HepG2 (cell line): ENCODE measurements at places on chromosomes 7 and 10. TPM values are rescaled to one million over a fixed set of nuclear protein-coding genes. Genes with fewer than 3 reads are reported as not detected.

- peaks cover 9% of the 10 kb centered on the region; the same call in 1 of the 3 replicates for H3K27me3 ChIP-seq
- peak; percentile 33 for DNase-seq
- H3K4me3 ChIP-seq = no peak overlapping the region
- H3K36me3 ChIP-seq = no peaks in the 10 kb centered on the region
- H3K27ac ChIP-seq = no peak overlapping the region
- peaks cover 20% of the 10 kb centered on the region for H3K4me1 ChIP-seq
Measured at GRCh38 chr10:123967626-123968243, 76.1 kb upstream of the CPXM2 start.

DNA sequence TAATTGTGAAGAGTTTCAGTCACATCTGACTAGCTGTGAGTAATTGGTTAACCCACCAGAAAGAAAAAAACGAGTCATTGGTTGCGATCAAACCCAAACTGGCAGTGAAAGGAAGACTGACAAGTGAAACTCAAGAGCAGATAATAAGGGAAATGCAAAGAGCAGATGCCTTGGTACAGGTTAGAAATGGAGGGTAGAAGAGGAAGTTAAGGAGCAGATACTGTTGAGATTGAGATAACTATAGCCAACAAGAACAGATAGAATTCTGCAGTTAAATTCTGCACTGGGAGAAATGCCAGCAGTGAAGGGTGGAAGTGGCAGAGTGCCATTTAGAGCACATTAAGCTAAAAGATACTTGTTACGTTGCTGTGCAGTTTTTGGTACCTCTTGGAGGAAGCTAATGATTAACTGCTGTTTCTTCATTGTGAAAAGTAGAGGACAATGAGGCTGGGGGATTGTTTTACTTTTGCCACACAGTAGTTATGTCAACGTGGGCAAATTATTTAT is 65.8 kb downstream of the CDK13 start:
- no peak overlapping the region for H3K4me3 ChIP-seq
- DNase-seq = peak; percentile 14
- peaks cover 9% of the 10 kb centered on the region; the same call in 2 of the 3 replicates for H3K36me3 ChIP-seq
- H3K27ac ChIP-seq = no peak overlapping the region
- H3K4me1 ChIP-seq = peaks cover 16% of the 10 kb centered on the region
- H3K27me3 ChIP-seq = no peaks in the 10 kb centered on the region

DNA sequence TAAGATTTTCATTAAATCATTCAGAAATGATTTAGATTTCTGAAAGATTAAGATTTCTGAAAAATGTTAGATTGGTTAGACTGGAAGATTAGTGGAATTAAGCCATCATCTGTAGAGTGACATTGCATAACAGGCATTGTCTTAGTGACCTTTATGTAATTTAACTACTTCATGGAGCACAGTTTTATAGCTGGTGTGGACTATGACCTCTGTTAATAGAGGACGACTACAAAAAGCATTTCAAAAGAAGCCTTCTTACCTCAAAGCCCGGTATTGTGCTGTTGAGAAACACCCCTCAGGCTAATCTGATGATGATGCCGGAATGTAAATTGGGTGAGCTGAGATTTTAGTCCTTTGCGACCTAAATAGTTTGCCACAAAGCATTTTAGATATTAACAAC is 55.6 kb downstream of the GALNT11 start:
- no peak overlapping the region for H3K4me3 ChIP-seq
- H3K27ac ChIP-seq = peak overlapping the region; percentile 24
- H3K27me3 ChIP-seq = no peaks in the 10 kb centered on the region
- DNase-seq = peak; percentile 95
- H3K4me1 ChIP-seq = peaks cover 38% of the 10 kb centered on the region

DNA sequence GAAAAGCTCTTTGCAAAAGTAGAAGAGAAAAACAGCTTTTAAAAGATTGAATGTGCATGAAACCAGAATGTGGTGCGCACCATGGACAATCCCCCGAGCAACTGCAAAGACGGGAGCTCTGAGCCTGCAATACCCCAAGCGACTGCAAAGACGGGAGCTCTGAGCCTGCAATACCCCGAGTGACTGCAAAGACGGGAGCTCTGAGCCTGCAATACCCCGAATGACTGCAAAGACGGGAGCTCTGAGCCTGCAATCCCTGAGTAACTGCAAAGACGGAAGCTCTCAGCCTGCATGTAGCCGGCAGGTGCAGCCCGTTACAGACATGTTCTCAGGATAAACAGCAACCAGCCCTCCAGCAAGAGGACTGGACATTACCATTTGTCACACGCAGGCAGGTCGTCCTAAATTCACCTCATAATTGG is 6.2 kb downstream of the ZNF775 start:
- H3K27me3 ChIP-seq = no peaks in the 10 kb centered on the region
- no peak overlapping the region for H3K4me3 ChIP-seq
- H3K27ac ChIP-seq = peak overlapping the region; percentile 94
- H3K4me1 ChIP-seq = peaks cover 89% of the 10 kb centered on the region
- no peak for DNase-seq

DNA sequence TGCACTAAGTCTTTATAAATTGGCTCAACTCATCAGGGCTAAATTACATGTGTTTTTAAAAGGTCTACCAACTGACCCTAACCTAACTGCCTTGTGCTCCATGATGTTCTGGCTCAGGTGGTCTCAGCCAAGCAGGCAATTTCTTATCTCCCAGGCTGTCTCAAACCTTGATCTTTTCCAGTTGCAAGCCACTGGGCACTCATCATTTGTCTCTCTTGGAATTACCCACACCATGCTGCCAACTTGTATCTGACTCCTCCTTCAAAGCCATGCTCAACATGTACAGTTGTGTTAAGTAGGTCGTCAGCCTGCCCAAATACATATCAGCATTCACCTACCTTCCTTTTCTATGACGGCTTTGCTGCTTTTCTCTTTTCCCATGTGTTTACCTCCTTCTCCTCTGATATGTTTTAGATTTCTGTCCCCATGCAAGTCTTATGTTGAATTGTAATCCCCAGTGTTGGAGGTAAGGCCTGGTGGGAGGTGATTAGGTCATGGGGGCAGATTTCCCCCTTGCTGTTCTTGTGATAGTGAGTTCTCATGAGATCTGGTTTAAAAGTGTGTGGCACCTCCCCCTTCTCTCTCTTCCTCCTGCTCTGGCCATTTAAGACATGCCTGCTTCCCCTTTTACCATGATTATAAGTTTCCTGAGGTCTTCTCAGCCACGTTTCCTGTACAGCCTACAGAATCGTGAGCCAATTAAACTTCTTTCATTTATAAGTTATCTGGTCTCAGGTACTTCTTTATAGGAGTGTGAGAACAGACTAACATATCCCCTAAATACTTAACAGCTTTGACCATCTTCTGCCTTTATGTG is 130.0 kb downstream of the ELAPOR2 start:
- H3K4me3 ChIP-seq = no peak overlapping the region
- H3K27ac ChIP-seq = no peak overlapping the region
- no peaks in the 10 kb centered on the region for H3K27me3 ChIP-seq
- no peaks in the 10 kb centered on the region for H3K4me1 ChIP-seq
- H3K36me3 ChIP-seq = no peaks in the 10 kb centered on the region

- no peak overlapping the region for H3K27ac ChIP-seq
- H3K27me3 ChIP-seq = 0 out of 2 replicates have a peak, but pooled peaks cover 1% of the 10 kb centered on the region
- no peaks in the 10 kb centered on the region for H3K36me3 ChIP-seq
- no peak for DNase-seq
- no peak overlapping the region for H3K4me3 ChIP-seq
Measured at GRCh38 chr7:55325371-55325792, 39.8 kb upstream of the LANCL2 start.

DNA sequence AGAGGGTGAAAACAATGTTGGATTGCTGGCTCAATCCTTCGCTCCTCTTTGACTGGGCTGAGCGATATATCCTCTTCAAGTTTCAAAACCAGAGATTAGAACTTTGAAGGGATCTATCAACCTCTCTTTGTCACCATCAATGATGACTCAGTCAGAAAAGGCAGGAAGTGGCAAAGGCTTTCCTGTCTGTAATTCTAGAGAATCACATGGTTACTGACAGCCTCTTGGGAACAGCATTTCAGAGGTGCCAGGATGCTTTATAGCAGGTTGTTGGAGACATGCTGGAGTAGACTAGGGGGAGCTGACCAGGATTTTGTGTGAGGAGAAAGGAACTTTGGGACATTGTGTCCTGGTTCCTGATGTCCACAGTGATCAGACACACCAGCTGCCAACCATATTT is 81.3 kb downstream of the PRKCQ start:
- H3K27ac ChIP-seq = no peak overlapping the region
- H3K36me3 ChIP-seq = no peaks in the 10 kb centered on the region
- H3K4me1 ChIP-seq = no peaks in the 10 kb centered on the region
- no peak overlapping the region for H3K4me3 ChIP-seq

GRCh38 chr10:118763202-118763988 is 8.6 kb upstream of the CACUL1 start:
- H3K27ac ChIP-seq = no peak overlapping the region
- H3K36me3 ChIP-seq = no peaks in the 10 kb centered on the region
- no peaks in the 10 kb centered on the region for H3K27me3 ChIP-seq
- H3K4me1 ChIP-seq = peaks cover 25% of the 10 kb centered on the region
- no peak overlapping the region for H3K4me3 ChIP-seq

- H3K27ac ChIP-seq = no peak overlapping the region
- DNase-seq = no peak
- no peaks in the 10 kb centered on the region for H3K36me3 ChIP-seq
- no peaks in the 10 kb centered on the region for H3K27me3 ChIP-seq
- no peak overlapping the region for H3K4me3 ChIP-seq
- H3K4me1 ChIP-seq = no peaks in the 10 kb centered on the region
Measured at GRCh38 chr7:37265006-37265405, 183.7 kb downstream of the ELMO1 start.

GRCh38 chr10:28494420-28494819 is 38.5 kb upstream of the WAC start:
- H3K27me3 ChIP-seq = 0 out of 2 replicates have a peak, but pooled peaks cover 1% of the 10 kb centered on the region
- no peak for DNase-seq
- no peak overlapping the region for H3K27ac ChIP-seq
- no peak overlapping the region for H3K4me3 ChIP-seq

GRCh38 chr7:116591202-116592040 is 66.6 kb downstream of the CAV1 start:
- no peaks in the 10 kb centered on the region for H3K36me3 ChIP-seq
- no peaks in the 10 kb centered on the region; the same call in 1 of the 2 replicates for H3K27me3 ChIP-seq
- peaks cover 32% of the 10 kb centered on the region for H3K4me1 ChIP-seq

GRCh38 chr10:87608756-87609155 is 50.9 kb upstream of the PAPSS2 start:
- H3K36me3 ChIP-seq = no peaks in the 10 kb centered on the region
- H3K4me3 ChIP-seq = no peak overlapping the region
- H3K27me3 ChIP-seq = no peaks in the 10 kb centered on the region
- no peak overlapping the region for H3K27ac ChIP-seq
- no peak for DNase-seq

DNA sequence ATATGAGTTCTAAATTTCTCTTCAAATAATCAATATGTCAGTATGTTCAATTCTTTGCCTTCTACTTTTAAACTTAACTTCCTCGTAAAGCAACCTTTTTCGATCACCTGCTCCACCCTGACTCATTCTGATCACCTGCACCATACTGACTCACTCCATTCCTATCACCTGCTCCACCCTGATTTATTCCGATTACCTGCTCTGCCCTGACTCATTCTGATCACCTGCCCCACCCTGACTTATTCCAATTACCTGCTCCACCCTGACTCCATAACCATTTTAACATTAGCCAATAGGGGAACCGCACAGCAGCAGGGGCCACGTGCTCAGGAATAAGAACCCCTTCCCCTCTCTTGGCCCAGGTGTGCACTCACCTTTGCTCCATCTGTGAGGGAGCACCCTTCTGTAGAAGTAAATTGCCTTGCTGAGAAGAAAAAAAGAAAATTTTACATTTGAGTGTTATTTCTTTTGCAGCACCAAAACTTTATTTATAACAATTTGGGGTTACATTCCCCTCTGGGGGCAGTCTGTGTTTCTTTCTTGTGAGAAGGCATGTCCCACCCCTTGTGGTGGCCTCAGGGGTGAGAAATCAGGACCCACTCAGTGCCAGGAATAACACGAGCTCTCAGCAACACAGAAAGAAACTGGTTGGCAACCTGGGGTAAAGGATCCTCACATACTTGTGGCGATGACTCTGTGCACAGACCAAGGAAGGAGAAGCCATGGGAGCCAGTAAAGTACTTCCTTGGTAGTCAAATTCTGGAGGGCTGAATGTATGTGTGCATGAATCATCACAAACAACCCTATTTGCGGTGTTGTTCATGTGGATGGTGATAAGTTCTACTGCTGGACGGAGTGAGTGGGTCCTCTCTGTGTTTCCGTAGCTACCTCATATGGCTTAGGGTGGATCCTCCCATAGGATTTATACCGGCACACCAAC is 29.4 kb upstream of the PPP1R9A start:
- 0 out of 2 replicates have a peak, but pooled peaks cover 7% of the 10 kb centered on the region for H3K4me1 ChIP-seq
- no peak for DNase-seq
- H3K27me3 ChIP-seq = no peaks in the 10 kb centered on the region
- H3K27ac ChIP-seq = no peak overlapping the region

GRCh38 chr10:11292576-11293302 is 275.1 kb downstream of the CELF2 start:
- no peaks in the 10 kb centered on the region for H3K36me3 ChIP-seq
- H3K27me3 ChIP-seq = no peaks in the 10 kb centered on the region
- no peaks in the 10 kb centered on the region for H3K4me1 ChIP-seq
- no peak overlapping the region for H3K4me3 ChIP-seq

GRCh38 chr7:16320099-16320660 is 101.2 kb downstream of the CRPPA start:
- H3K27me3 ChIP-seq = no peaks in the 10 kb centered on the region
- no peak overlapping the region for H3K27ac ChIP-seq

DNA sequence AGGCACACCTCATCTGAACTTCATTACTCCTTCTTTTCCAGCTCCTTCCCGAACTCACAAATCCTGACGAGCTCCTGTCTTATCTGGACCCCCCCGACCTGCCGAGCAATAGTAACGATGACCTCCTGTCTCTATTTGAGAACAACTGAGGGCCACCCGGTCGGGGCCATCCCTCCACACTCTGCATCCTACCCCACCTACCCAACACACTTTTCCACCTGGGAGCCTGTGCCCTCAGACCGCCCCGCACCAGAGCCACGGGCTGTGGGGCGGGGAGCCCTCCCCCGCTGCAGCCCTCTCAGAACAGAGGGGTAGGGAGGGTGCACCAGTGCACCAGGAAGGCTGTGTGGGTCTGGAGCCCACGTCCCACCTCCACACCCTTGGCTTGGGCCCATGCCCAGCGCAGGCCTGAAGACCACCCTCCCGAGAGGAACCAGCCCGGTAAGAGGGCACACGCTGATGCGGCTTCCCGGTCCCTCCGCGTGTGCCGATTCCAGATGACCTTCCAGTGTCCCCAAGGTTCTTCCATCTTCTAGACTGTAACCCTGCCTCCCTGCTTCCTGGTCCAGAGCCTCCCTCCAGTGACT is 34.6 kb upstream of the PPIF start:
- H3K27ac ChIP-seq = no peak overlapping the region
- no peak for DNase-seq
- peaks cover 14% of the 10 kb centered on the region for H3K4me1 ChIP-seq
- peaks cover 19% of the 10 kb centered on the region for H3K36me3 ChIP-seq

- H3K36me3 ChIP-seq = no peaks in the 10 kb centered on the region
- no peak overlapping the region for H3K27ac ChIP-seq
- DNase-seq = no peak
Measured at GRCh38 chr10:15630353-15630752, 89.4 kb downstream of the ITGA8 start.

GRCh38 chr10:101032637-101033224 is 1.7 kb downstream of the SFXN3 start:
- peaks cover 24% of the 10 kb centered on the region; the same call in 2 of the 3 replicates for H3K36me3 ChIP-seq
- peak overlapping the region; percentile 65 for H3K27ac ChIP-seq
- peaks cover 66% of the 10 kb centered on the region for H3K4me1 ChIP-seq
- no peaks in the 10 kb centered on the region for H3K27me3 ChIP-seq

CRYGN gene
- not detected in 2 replicates for total RNA-seq

GDF2 gene
- not detected in 2 replicates for total RNA-seq

PRR15 gene
- 6.2 and 7.8 TPM in 2 replicates for total RNA-seq

ADCY1 gene
- 0.80 and 1.5 TPM in 2 replicates for total RNA-seq

HOXA7 gene
- total RNA-seq = not detected in 2 replicates
